ENCODE measurements at places on chromosomes 12 and 14.

DNA sequence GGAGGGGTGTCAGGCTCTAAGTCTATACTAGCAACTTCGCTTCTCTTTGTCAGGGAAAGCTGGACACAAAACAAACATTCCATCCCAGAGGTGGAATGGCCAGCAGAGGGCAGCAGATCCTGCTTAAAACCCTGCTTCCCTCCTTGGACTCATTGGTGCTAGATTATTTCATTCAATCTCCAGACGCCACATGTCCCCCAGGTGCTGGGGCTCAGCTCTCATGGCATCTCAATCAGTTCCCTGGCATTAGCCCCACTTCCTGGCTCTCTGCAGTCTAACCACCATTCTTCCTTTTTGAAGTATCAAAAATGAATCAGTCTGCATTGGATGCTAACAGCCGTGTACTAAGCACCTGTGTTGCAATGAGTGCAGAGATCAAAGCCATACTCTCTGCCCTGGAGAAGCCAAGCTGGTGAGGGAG, 8.1 kb upstream of the PPP1R1A start:
- DNase-seq, result peak; percentile 50

- DNase-seq, result peak; percentile 34
Observed at GRCh38 chr14:89498878-89499277, 81.8 kb upstream of the FOXN3 start.

- no peak for DNase-seq
Observed at GRCh38 chr12:25364529-25365339, 114.0 kb upstream of the KRAS start.

- peak; percentile 47 for DNase-seq
Observed at GRCh38 chr12:6735448-6736191, 11.8 kb downstream of the COPS7A start.

- DNase-seq, result peak; percentile 21
Observed at GRCh38 chr14:56120091-56120691, 2.0 kb downstream of the PELI2 start.

DNA sequence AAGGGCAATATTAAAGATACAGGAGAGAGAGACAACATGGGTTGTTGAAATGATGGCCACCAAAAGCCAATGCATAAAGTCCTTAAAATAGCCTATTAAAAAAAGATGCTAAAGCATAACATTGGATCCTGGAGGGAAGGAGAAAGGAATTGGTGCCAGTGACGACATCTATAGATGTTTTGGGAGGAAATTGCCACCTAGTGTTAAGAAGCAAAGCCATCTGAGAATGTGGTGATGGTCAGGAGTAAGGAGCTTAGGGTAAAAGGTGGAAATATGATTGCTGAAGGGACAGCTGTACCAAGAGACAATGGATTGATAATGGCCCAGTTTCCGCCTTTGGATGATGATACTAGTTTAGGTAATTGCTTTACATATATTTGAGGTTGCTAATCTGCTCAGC, 85.1 kb downstream of the TMEM30B start:
- DNase-seq, result no peak

DNA sequence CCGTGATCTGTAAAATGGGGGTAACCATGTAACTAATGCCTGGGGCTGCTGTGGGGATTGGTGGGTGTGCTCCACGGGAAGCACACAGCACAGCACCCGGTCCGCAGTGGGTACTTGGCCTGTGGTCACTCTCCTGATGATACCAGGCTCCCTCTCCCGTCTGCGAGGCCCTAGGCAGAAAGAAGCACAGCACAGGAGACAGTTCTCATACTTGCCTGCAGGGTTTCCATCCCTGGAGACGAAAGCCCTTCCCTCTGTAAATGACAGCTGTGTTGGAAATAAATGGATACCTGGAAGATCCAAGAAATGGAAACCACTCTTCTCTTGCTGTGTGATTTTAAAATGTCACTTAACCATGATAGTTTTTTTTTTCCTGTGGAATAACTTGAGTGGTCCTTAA, 7.9 kb upstream of the PRMT8 start:
- DNase-seq, result no peak

- no peak for DNase-seq
Observed at GRCh38 chr12:92921877-92922276, 7.2 kb downstream of the EEA1 start.

DNA sequence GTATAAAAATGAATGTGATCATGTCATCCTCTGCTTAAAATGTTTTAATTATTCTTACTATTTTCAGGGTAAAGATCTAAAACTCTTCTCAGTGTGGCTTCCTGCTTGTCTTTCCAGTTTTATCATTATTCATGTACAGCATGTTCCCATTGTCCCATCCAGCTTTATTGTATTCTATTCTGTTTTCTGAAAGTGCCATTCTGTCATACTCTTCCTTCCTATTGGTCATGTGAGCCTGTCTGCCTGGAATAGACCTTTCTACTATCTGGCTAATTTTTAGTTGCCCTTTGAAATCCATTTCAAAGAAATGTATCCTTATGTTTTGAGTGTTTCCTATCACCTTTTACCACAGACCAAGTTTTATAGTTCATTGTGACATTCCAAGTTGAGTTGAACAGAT, 34.9 kb downstream of the PALS1 start:
- DNase-seq, result no peak

DNA sequence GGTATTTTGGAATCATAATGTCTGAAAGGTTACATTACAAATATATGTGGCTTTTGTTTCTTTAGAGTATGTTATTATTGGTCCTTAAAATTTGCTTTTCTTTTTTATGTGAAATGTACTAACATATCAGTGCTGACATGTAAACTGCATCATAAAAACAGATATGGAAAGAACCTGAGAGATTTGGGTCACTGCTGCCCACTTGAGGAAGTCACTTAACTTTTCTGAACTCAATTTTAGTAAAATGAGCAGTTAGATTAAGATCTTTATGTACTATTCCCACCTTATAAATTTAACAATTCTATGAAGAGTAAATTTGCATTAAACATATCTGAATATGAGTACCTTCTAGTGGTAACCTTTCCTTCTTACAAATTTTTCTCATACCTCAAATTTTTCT, 7.5 kb downstream of the PTGR2 start:
- no peak for DNase-seq

Data from amniotic epithelial cell (primary cell).